ENCODE measurements at places on chromosomes 3 and 15. TPM values are rescaled to one million over a fixed set of nuclear protein-coding genes. Genes with fewer than 3 reads are reported as not detected.

COL6A6 gene
- not detected for total RNA-seq

GRCh38 chr3:31981206-31982181 is at the start of the genes OSBPL10 and ZNF860:
Gene OSBPL10, minus strand, starts transcription at chr3:31981262. Its CDS starts 83 bp downstream, at chr3:31981179.
Gene ZNF860, plus strand, starts transcription at chr3:31981750. Its CDS starts 7,330 bp downstream, at chr3:31989080.
- peaks cover 15% of the 10 kb centered on the region for H3K27me3 ChIP-seq
- peak; percentile 2 for DNase-seq
- H3K4me3 ChIP-seq, result no peak within 1 kb of the TSS
- peaks cover 7% of the 10 kb centered on the region for H3K4me1 ChIP-seq
- no peak within 1 kb of the TSS for H3K27ac ChIP-seq
- H3K36me3 ChIP-seq, result no peaks in the 10 kb centered on the region

TMEM108 gene
- not detected for total RNA-seq

LRRC58 gene
- 23.6 TPM for total RNA-seq

ANKRD34C gene
- not detected for total RNA-seq

DNA sequence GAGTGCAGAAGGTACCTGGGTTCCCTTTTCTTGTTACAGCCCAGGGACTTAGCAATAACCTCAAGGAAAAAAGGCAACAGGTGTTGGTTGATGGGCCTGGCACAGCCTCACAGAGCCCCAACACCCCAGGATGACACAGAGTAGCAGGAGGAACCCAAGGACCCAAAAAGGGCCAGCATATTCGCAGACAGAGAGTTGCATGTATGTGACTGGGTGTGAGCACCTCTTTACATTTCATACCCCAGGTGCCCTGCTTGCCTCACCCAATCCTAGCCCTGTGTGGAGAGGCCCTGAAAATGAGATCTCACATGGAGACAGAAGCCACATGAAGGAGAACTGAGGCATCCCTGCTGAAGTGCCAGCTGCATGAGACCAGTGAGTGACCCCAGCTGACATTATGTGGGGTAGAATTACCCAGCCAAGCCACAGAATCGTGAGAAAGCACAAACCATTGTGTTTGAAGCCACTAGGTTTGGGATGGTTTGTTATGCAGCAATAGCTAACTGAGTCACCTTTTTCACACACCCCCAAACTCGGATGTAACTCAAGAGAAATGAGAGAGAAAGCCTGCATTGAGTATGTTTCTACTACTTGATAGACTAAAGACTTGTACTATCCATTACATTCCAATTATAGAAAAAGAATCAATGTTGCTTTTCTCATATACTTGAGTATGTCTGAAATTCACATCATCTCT is 26.2 kb upstream of the HHATL start:
- no peaks in the 10 kb centered on the region for H3K36me3 ChIP-seq
- H3K27ac ChIP-seq, result no peak overlapping the region
- H3K4me1 ChIP-seq, result no peaks in the 10 kb centered on the region
- no peak for DNase-seq
- H3K27me3 ChIP-seq, result no peaks in the 10 kb centered on the region

- no peaks in the 10 kb centered on the region for H3K36me3 ChIP-seq
- no peaks in the 10 kb centered on the region for H3K4me1 ChIP-seq
- H3K27ac ChIP-seq, result no peak overlapping the region
- DNase-seq, result no peak
- H3K27me3 ChIP-seq, result no peaks in the 10 kb centered on the region
These were observed 193.5 kb downstream of the C3orf38 start for GRCh38 chr3:88343264-88343663.

DNA sequence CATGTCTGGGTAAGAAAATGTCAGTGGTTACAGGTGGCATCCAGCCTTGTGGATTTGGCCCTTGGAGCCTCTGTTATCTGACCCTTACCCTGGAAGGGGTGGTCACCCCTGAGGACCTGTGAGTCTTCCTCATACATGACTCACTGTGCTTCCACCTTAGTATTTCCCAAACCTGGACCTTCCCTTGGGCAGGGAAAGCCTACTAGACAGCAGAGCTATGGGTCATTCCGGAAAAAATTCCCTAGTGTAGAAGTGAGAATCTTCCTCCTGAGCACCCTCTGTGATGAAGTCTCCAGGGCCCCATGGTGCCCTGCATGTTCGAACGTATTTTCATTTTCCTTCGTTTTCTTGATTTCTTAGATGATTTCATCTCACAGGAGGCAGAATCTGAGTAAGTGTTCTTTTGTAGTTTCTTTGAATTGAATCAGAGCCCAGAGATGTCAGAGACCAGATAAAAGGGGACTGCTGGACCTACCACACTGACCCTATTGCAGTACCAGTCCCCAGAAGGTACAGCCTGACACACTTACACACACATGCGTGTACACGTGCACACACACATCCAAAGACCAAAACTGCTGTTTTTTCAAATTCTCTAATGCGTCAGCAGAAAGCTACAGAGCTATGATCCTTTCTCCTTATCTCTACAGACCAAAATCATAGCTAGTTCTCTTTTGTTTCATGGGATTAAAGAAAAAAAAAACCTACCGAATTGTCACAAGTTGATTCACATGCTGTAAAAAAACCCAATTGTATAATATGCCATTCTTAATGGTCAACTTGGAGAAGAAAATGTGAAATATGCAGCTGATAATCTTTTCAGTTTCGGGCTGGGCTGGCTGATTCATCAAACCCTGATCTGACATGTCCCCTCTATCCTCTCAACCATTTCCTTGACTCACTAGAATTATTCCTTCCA is 50.5 kb upstream of the ARHGEF3 start:
- H3K4me1 ChIP-seq, result peaks cover 12% of the 10 kb centered on the region
- DNase-seq, result no peak
- no peaks in the 10 kb centered on the region for H3K27me3 ChIP-seq
- no peak overlapping the region for H3K4me3 ChIP-seq
- H3K36me3 ChIP-seq, result no peaks in the 10 kb centered on the region

GRCh38 chr3:179324270-179324754 is 1.5 kb downstream of the ZNF639 start:
- peaks cover 32% of the 10 kb centered on the region for H3K4me1 ChIP-seq
- peak overlapping the region; percentile 98 for H3K27ac ChIP-seq
- H3K27me3 ChIP-seq, result no peaks in the 10 kb centered on the region
- peaks cover 12% of the 10 kb centered on the region for H3K36me3 ChIP-seq
- DNase-seq, result peak; percentile 33

DNA sequence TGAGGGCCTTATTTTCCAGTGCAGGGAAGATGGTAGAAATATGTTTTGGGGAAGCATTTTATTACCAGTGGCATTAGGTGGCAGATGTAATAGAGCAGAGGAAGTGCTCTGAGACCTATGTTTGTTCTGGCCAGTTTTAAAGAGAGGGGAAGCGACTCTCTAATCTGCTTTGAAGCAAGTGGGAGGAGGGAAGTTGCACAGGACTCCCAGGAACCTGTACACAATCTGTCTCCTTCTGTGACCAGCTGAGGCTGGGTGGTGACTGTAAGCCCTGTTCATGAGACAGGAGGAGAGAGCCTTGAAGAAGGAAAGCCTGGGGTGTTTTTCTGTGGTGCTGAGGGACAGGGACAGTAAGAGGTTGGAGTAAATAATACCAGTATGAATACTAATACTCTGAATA is 60.5 kb downstream of the LPP start:
- H3K36me3 ChIP-seq, result no peaks in the 10 kb centered on the region
- no peak overlapping the region for H3K4me3 ChIP-seq
- no peaks in the 10 kb centered on the region for H3K27me3 ChIP-seq

DNA sequence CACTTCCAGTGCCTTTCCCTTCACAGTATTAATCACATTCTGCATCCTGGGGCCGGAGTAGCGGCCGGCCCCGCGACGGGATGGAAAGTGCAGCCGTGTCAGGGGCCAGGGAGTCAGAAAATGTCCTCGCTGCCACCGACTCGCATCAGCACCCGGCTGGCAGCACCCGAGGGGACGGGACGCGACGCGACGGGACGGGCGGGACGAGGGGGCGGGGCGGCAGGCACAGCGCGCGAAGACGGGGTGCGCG is 353 bp downstream of the ATG3 start:
- H3K27me3 ChIP-seq, result no peaks in the 10 kb centered on the region
- DNase-seq, result no peak
- peaks cover 44% of the 10 kb centered on the region for H3K4me1 ChIP-seq
- H3K27ac ChIP-seq, result peak overlapping the region; percentile 99

NECTIN3 gene
- 15.6 TPM for total RNA-seq

- H3K27ac ChIP-seq, result no peak overlapping the region
- H3K27me3 ChIP-seq, result no peaks in the 10 kb centered on the region
- no peak for DNase-seq
- H3K36me3 ChIP-seq, result no peaks in the 10 kb centered on the region
- no peak overlapping the region for H3K4me3 ChIP-seq
These were observed 11.3 kb downstream of the PLA2G4D start for GRCh38 chr15:42082823-42083604.

CAMK2N2 gene
- not detected for total RNA-seq

SLC6A11 gene
- not detected for total RNA-seq

DPPA2 gene
- total RNA-seq, result not detected

GOLGA6L9 gene
- total RNA-seq, result 3.9 TPM

All from CD4-positive, alpha-beta memory T cell (primary cell).